ENCODE measurements at places on chromosomes 11 and 22.

- no peak for DNase-seq
Measured at GRCh38 chr22:19530751-19531150, 6.5 kb upstream of the CLDN5 start.

- DNase-seq, result no peak
Measured at GRCh38 chr11:35721651-35722282, 59.2 kb downstream of the TRIM44 start.

DNA sequence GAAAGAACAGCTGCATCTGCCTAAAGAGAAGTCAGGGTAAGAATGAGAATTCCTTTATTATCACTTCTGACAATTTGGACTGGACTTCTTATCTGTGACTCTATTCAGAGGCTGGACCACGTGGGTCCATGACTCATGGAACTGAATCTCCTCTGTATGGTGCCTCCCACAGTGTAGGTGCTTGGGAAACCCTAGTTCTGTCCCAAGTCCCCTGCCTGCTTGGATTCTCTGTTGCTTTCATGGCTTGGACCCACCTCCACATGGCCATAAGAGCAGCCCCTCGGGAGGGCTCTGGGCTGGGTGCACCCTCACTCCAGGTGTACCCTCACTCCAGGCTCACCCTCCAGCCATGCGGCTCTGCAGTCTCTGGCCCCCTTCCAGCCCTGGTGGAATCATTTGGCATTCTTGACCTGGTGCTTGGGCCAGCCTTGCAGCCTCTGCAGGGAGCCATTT lies 153.4 kb downstream of the CACNA1I start:
- no peak for DNase-seq

- no peak for DNase-seq
Measured at GRCh38 chr11:96338910-96339705, 3.9 kb downstream of the MAML2 start.

DNA sequence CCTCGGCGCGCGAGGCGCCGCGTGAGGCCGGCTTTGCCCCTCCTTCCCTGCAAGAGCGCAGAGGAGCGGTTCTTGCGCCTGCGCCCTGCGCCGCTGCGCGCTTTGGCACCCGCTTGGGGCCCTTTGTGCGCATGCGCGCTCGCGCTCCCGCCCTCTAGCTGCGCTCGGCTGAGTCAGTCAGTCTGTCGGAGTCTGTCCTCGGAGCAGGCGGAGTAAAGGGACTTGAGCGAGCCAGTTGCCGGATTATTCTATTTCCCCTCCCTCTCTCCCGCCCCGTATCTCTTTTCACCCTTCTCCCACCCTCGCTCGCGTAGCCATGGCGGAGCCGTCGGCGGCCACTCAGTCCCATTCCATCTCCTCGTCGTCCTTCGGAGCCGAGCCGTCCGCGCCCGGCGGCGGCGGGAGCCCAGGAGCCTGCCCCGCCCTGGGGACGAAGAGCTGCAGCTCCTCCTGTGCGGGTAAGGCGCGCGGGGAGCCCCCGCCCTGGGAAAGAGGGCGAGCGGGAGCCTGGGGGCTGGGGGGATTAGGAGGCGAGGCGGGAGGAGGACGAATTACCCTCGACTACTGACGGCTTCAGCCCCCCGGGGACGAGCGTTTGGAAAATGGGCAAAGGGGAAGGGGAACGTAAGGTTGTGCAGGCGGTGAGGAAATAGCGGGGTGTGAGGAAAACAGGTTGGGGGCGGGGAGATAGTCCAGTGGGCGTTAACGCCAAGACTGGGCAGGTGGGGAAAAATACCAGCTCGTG lies at the start of gene RTN3:
Gene RTN3 (plus strand): TSS at position 180 of the 745 bp plus-strand sequence. CDS start 137 bp downstream, at position 317.
- DNase-seq, result peak; percentile 97

DNA sequence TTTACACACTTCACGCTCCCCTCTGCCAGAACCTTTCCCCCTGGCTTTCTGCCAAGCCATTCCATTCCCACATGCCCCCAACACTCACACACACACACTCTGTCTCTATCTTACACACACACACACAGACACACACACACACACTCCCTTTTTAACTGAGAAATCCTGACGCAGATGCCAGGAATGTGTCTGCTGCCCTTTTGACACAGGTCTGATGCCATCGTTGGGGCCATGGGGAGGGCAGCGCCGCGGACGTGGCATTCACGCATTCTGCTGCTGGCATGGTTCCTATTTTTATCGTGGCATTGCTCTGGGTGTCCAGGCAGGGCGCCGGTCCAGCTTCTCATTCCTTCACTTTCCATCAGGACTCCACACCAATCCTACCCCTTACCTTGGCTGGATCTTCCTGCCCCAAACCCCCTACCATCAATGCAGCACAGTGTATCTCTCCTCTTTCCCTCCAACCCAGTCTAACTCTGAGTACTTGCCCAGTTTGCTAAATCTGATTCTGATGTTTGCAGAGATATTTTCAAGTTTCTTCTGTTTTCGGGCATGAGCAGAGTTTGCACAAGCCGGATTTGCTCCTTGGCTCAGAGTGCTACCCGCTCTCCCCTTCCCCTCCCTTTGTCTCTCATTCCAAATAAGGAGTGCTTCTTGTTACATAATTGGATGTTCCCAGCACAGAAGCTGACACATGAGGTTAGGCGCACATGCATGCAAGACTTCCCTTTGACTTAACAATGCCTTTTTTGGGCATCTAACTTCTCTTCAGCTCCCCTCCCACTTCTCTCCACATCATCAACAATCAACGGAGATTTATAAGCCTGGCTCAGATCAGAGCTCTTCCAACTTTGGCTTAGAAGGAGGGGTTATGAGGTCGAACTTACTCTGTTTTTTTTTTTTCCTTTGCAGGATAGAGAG lies 18.8 kb downstream of the SNX19 start:
- peak; percentile 25 for DNase-seq

DNA sequence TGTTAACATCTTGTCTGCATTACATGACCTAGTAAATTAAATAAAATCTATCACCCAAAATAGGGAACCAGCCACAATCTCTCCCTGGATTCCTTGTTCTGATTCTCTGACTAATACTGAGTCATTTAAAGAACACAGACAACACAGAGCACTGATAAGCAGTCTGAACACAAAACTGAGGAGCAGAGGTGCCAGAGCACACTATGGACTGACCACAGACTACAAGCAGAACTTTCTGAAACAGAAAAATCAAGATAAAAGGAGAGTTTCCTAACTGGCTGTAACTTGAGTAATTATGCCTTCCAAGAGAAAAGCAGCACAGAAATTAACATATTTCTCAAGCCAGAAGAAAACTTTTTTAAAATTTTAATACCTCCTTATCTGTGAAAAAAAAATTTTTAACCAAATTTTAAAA lies 128.8 kb downstream of the SGSM3 start:
- DNase-seq, result no peak
